Foreskin keratinocyte (primary cell): ENCODE measurements at places on chromosomes 3 and 15.
A peak's percentile ranks its signal among the peaks of the same experiment; 100 is the strongest.

- peak; percentile 10 for DNase-seq
Measured at GRCh38 chr3:46892285-46893145, 15.0 kb downstream of the PTH1R start.

- DNase-seq: no peak
Measured at GRCh38 chr3:44991326-44991725, 15.3 kb downstream of the EXOSC7 start.

GRCh38 chr3:71067977-71068654 is 515.4 kb downstream of the FOXP1 start:
- DNase-seq: no peak

DNA sequence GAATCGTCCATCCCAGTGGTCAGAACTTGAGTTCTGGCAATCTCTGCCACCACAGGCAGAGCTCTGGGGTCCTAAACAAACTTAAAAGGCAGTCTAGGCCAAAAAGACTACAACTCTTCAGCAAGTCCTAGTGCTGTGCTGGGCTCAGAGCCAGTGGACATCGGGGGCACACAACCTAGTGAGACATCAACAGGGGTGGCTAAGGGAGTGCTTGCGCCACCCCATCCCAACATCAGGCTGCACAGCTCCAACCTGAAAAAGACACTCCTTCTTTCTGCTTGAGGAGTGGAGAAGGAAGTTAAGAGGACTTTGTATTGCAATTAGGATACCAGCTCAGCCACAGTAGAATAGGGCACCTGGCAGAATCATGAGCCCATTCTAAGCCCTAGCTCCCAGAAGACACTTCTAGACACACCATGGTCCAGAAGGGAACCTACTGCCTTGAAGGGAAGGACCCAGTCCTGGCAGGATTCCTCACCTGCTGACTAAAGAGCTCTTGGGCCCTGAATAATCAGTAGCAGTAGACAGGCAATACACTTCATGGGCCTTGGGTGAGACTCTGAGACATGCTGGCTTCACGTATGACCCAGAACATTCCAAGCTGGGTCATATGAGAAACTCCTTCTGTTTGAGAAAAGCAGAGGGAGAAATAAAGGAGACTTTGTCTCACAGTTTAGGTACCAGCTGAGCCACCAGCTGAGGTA is 72.0 kb downstream of the TFDP2 start:
- DNase-seq: no peak

GRCh38 chr3:59935025-59935424 is 885.2 kb upstream of the CFAP20DC start:
- no peak for DNase-seq

DNA sequence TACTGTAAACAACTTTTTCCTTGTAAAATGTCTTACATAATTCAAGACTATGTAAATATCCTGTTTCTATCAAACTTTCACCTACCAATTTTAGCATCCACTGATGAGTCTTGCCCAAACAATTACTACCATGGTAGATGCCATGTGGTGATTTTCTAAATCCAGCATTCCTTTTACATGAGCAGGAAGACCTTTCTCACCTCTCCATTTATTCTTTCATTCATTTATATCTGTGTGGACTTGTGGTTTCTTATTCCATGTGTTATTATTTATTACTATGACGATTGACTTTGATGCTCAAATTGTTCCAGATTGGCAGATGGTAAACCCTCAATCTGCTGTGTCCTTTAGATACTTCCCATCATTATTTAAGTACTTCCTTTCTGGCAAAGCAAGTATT is 62.4 kb downstream of the IFT57 start:
- DNase-seq: peak; percentile 71

DNA sequence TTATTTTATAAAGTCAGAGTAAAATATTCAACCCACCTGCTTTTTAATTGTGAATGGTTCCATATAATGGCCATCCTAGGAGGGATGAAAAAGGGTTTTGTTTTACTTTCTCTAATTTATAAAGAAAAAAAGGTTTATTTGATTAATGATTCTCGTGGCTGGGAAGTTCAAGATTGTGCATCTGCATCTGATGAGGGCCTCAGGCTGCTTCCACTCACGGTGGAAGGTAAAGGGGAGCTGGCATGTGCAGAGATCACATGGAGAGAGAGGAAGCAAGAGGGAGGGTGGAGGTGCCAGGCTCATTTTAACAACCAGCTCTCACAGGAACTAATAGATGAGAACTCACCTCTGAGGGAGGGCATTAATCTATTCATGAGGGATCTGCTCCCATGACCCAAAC is 27.7 kb upstream of the TRA2B start:
- DNase-seq: no peak

GRCh38 chr3:104886220-104886995 is 480.3 kb upstream of the ALCAM start:
- DNase-seq: no peak
